ENCODE measurements at places on chromosomes 5 and 9.

DNA sequence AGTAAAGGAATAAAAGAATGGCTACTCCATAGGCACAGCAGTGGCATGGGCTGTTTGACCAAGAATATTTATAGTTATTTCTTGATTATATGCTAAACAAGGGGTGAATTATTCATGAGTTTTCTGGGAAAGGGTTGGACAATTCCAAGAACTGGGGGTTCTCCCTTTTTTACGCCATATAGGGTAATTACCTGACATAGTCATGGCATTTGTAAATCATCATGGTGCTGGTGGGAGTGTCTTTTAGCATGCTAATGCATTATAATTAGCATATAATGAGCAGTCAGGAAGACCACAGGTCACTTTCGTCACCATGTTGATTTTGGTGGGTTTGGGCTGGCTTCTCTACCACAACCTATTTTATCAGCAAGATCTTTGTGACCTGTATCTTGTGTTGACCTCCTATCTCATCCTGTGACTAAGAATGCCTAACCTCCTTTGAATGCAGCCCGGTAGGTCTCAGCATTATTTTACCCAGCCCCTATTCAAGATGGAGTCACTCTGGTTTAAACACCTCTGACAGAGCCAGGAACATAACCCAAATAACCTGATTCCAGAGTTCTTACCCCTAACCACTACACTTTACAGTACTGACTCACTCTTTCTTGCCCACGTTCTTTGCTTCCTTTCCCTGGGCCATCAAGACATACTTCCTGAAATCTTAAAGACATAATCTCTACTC, 25.0 kb upstream of the MRPS30 start:
- no peak for DNase-seq

- DNase-seq: peak; percentile 1
Observed at GRCh38 chr5:62538017-62538942, 40.3 kb upstream of the LRRC70 start.

GRCh38 chr5:167754501-167755021, 536.9 kb upstream of the WWC1 start:
- DNase-seq: no peak

DNA sequence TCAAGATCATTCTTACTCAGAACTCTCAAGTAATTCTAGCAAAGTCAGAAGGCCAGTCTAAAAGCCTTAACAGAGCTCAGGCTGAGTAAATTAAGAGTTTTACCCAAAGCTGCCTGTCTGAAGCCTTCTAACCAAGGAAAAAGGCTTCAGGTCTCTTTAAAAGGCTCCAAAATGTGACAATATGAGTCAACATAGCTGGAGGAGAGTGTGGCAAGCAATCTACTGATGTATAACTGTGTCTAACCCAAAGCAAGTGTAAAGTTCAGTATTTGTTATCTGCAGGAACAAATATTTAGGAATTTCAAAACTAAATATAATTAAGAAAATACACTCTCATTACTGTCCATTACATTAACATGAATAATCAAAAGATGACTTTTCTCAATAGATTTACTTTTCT, 11.0 kb downstream of the ZBTB5 start:
- DNase-seq: no peak

GRCh38 chr9:105244734-105245028, 230 bp downstream of the SLC44A1 start:
- DNase-seq: no peak

DNA sequence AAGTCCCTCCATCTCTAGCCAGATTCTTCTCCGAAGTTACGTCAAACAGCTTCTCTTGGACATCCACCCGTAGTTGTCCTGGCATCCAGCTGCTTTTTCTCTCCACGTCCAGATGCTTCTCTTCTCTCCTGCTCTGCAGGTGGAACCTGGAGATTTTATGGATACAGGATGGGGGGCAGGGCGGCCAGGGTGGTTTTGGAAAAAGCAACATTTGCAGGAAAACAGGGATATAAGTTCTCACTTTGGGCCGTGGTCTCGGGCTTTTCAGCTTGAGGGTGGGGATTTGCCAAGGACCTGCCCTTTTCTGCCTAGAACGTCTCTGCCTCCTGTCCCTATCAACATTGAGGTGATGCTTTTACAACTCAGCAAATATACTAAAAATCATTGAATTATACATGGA, 1941.6 kb upstream of the C9orf72 start:
- DNase-seq: no peak

GRCh38 chr9:108083796-108084352, 594.3 kb upstream of the KLF4 start:
- DNase-seq: no peak

DNA sequence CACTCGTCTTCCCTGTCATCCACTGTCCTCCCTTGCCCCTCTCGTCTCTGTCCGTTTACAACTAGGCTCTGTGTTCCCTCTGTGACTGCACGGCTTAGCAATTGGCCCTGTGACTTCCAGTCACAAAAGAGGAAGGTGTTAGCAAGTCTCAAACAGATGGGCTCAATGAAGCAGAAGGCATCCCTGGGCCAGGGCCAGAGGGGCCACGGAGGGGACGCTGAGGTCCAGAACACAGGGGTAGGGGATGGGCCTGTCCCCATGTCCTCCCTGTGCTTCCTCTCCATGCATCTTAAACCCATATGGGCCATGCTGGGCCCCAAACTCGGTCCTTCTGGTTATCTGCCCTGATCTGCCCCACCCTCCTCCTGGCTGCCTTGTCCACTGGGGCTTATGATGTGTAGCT, at the start of gene CD72:
Gene CD72, minus strand, starts transcription at position 89 of the 403 bp plus-strand sequence. CDS start 110 bp downstream, outside the sequence.
- no peak for DNase-seq

DNA sequence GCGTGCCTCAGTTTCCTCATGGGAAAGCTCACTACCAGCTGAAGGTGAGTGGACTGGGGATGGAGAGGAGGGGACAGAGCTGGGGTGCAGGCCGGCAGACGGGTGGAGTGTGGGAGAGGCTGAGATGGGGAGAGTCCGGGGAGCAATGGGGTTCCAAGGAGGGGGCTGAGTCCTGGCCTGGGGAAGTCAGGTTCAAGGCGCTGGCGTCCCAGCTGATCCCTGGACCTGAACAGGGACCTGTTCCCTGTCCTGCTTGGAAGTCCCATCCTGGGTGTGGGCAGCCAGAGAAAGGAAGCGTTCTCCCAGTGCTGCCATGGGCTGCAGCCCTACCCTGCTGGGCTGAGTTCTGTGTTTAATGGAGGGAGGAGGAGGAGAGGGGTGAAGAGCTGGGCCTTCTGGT, 60.9 kb upstream of the GNE start:
- no peak for DNase-seq

DNA sequence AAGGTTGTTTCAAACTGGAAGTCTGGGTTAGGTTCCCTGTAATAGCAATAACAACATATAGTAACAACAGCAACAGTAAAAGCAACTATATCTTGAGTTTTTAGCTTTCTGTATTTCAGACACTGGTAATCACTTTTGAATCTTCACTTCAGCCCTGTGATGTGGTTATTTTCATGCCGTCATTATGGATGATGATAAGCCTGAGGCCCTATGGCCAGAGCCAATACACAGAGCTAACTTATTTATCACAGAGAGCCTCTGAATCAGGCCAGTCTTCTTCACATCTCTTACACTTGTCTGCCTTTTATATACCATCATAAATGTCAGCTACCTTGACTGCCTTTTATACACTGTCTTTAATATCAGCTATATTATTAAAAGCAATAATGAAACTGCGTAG, 329.0 kb downstream of the FER start:
- no peak for DNase-seq

- DNase-seq: no peak
Observed at GRCh38 chr9:89168901-89169813, 9.5 kb downstream of the SHC3 start.

DNA sequence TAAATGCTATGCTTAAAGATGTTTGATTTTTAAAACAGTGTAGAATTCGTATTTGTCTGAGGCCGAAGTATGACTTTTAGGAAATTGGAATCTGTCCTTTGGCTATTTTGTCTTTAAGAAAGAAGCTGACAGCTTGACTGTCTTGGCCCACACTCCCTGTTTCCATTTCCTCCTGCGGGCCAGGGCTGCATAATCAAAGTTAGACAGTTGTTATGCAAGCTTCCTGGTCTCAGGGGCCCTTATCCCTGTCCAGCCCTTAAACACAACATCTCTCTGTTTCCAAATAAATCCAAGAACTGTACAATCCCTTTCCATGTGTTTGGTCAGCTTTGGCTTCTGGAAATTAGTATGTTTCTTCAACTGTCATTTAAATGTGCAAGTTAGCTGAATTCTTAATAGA, 54.6 kb upstream of the ECM2 start:
- no peak for DNase-seq

DNA sequence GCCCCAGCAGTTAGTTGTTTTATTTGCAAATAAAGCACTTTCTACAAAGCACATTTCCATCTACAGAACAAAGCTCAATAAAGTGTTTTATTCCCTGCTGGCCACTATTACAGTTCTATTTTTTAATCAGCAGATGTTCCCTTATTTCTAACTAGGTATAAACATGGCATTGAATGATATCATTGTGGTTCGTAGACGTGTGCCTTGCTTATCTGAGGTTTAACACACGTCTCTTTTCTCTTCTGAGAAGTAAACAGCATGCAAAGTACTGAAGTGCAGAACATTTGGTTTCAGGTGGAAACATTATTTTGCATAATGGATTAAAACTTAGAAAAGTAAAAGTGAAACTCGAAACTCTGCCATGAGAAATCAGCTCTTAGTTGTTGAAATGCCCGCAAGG, 1989.3 kb upstream of the WWC1 start:
- DNase-seq: no peak

- no peak for DNase-seq
Observed at GRCh38 chr5:125398466-125398865, 652.0 kb upstream of the ZNF608 start.

- DNase-seq: no peak
Observed at GRCh38 chr9:99056886-99057664, 47.8 kb upstream of the TGFBR1 start.

DNA sequence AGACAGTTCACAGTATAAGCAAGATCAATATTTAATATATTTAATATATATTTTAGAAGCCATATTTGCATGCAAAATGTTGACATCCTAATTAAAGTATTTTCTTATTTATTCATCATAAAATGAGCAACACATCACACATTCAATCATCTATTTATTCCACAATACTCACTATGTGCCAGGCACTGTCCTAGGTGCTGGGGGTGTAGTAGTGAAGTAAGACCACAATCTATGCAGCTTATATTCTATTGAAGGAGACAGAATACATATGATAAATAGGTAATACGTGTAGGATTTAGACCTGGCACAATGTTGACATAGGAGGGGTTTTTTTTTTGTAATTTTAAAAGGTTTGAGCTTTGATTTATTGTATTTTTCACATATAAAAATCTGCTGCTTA, 63.1 kb downstream of the GRIN3A start:
- DNase-seq: no peak

DNA sequence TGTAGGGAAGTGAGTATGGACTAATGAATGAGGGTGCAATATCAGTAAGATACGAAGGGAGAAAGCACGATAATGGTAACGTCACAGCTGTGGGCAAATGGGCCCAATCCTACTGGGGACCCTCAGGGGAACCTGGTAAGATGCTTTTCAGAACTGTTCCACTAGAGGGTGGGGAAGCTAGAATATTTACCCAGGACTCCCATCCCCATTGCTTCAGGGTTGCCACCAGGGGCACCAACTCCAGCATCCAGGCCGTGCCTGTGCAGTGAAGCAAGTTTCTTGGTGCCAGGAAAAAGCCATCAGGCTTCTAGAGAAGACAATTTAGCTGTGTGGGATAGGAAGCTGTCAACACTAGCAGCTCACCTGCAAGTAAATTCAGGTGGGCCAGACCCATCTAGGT, 409.3 kb downstream of the AGTPBP1 start:
- no peak for DNase-seq

DNA sequence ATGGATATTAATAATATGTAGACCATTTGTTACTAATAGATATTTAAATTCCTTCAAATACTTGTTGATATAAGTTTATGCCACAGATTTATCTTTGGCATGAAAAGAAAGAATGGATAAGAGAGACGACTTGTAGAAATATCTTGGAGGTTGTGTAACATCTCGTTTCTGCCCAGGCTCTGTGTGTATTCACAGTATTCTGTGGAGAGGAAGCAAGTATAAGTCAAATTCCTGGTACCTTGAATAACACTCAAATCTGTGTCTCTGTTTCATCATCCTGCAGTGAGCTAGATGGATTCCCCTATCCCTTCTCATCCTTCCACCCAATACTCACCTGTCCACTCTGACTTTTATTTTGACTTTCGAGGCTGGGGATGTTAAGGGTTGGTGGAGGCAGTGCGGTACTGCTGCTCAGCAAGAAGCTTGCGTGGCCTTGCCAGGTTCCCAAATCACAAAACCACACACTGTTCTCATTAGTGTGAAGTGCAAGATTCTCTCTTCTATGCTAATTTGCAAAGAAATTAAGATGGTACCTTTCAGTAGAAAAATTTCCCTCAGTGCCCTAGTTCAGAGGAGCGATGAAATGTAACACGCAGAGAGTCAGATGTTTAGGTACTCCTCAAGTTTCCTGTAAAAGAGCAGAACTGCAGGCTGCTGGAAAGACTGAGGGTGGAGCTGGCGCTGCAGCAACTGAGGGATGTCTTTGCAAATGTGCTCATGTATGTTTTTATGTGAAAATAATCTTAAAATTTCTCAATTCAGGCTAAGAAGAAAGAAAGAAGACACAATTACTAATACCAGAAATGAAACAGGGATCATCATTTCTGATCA, 42.6 kb upstream of the ANKRD18A start:
- DNase-seq: no peak

DNA sequence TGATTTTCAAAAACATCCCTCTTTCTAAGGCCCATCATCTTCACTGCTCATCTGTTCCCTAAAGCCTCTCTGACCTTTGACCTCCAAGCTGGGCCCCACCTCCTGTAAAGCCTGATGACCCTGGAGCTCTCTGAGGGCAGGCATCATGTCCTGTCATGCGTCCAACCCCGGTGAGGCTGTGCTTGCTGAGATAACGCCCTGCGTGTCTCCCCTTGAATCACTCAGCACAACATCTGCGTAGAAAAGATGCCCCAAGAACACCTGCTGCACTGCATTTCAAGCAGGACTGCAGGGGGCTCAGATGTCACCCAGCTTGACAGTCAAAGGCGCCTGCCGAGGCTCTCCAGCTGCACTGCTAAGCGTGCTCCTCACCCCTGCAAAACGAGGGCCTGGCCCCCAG, 78.0 kb downstream of the OTULIN start:
- no peak for DNase-seq

GRCh38 chr5:76608833-76609232, 14.4 kb downstream of the F2RL2 start:
- no peak for DNase-seq

- DNase-seq: no peak
Observed at GRCh38 chr5:87233143-87233542, 34.5 kb upstream of the RASA1 start.

- no peak for DNase-seq
Observed at GRCh38 chr9:81874931-81875330, 53.3 kb upstream of the SPATA31D4 start.

- no peak for DNase-seq
Observed at GRCh38 chr5:2288466-2288865, 405.7 kb upstream of the IRX4 start.

DNA sequence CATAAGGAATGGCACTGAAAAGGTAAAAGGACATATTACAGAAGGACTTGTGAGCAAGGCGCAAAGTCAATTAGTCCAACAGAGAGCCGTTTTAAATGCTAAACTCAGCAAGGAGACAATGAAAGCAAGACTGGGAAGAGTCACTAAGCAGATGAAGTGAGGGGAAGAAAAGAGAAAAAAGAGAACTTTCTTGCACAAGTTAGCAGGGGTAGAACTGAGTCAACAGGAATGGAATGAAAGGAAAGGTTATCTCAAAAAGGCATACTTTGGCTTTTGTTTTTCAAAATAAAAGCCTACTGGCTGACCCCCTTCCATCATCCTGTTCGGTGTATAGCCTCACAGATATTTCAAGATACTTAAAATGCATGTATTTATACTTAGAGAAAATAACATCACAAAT, 75.0 kb downstream of the NR6A1 start:
- no peak for DNase-seq

GRCh38 chr5:74916831-74917710, 50.9 kb upstream of the FAM169A start:
- no peak for DNase-seq

Data from activated T-cell treated with anti-CD3 and anti-CD28 coated beads for 48 hours (primary cell).